ENCODE measurements at places on chromosomes 7 and 10.

- no peak for DNase-seq
These were observed 129.5 kb downstream of the LHPP start for GRCh38 chr10:124591123-124591495.

GRCh38 chr7:3264693-3265339 is 36.2 kb upstream of the SDK1 start:
- DNase-seq = no peak

- DNase-seq = no peak
These were observed 67.8 kb upstream of the CYTH3 start for GRCh38 chr7:6340241-6340640.

- no peak for DNase-seq
These were observed 107.5 kb upstream of the DNAJB12 start for GRCh38 chr10:72462261-72462660.

GRCh38 chr10:48456361-48456804 is 148.5 kb downstream of the ARHGAP22 start:
- DNase-seq = no peak

DNA sequence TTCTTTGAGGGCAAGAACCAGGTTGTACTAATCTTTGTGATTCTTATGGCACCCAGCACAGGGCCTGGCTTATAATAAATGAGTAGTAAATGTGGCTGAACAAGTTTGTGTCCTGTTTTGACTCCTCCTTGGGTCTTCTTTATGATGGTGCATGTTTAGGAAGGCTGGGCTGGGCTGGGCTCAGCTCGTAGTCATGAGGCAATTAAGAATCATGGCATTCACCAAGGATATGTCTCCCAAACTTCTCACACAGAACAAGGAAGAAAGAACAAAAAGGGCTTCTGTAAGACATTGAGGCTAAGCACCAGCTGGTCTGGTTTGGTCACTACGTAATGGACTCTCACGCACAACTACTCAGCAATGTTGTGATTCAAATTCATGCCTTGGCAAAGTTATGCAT is 30.5 kb upstream of the YAE1 start:
- DNase-seq = no peak

GRCh38 chr10:10482613-10483012 is 535.1 kb upstream of the CELF2 start:
- no peak for DNase-seq

DNA sequence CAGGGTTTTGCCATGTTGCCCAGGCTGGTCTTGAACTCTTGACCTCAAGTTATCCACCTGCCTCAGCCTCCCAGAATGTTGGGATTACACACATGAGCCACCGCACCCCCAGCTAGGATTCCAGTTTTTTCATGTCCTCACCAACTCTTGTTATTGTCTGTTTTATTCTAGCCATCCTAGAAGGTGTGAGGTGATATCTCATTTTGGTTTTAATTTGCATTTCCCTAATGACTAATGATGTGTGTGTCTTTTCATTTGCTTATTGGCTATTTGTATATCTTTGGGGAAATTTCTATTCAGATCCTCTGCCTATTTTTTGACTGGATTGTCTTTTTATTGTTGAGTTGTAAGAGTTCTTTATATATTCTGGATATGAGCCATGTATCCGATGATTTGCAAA is 59.2 kb upstream of the ZMIZ2 start:
- no peak for DNase-seq
